ENCODE measurements at places on chromosomes 13 and 19.

DNA sequence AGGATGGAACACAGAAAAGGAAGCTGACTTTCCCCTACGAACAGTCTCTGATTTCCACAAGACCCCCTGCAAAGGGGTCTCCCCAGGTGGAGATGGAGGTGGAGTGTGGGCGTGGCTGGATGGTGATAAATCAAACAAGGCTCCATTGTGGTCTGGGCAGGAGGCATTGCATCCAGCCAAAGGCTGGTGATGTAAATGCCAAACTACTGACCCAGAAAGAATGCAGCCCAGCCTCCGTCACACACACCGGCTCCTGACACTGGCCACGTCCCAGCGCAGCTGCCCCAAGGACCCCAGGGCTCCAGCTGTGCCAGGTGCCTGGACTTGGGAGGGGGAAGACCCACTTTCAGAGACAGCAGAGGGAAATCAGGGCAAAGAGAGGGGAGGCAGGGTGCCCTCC, 6.3 kb downstream of the SLC7A1 start:
- no peak for DNase-seq

GRCh38 chr13:112469071-112469745, 93.1 kb downstream of the SPACA7 start:
- no peak for DNase-seq

DNA sequence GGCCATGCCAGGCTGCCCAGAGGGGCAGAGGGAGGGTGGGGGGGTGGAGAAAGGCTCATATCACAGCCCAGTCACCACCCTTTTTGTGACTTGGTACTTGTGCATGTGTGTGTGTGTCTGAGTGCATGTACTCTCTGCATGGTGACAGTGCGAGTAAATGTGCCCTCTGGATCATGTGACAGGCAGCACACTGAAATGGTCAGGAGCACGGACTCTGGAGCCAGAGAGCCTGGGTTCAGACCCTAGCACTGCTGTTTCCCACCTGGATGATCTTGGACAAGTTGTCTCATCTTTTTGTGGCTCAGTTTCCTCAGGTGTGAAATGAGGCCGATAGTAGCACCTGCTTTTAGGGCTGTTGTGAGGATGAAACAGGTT, 2.0 kb downstream of the CIC start:
- DNase-seq, result no peak

DNA sequence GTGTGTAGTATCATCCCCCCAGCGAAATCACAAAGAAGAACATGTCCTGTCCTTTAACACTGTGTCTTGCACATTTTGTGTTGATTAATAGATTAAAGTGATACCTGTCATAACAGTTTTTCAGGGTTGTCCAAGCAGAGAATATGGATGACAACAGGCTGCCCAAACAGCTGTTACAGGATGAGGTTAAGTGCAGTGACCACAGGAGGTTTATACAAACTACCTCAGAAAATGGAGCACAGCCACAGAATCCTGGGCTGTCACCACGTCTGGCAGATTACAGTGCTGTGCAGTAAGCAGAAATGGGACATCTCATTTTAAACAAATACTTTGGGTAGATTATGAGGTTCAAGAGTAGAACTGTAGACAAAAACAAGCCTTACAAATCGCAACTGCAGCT, 575.6 kb downstream of the DCT start:
- DNase-seq, result no peak

DNA sequence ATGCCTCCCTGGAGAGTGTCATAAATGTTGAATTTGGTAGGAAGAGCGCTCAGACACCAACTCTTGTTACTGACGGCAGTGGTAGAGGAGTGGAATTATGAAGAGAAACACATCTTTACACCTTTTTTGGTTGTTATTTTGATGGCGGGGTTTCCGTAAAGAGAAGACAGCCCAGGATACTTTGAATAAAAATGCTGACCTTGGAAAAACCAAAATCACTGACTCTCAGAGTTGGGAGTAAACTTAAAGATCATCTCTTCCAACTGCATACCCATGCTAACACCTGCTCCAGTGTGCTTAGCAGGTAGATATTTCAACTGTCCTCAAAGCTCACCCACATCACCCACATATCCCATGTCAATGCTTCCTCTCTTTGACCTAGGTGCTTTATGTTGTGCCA, 498.6 kb downstream of the LIG4 start:
- DNase-seq, result no peak

GRCh38 chr19:10133596-10133995, 13.9 kb upstream of the EIF3G start:
- DNase-seq, result no peak

DNA sequence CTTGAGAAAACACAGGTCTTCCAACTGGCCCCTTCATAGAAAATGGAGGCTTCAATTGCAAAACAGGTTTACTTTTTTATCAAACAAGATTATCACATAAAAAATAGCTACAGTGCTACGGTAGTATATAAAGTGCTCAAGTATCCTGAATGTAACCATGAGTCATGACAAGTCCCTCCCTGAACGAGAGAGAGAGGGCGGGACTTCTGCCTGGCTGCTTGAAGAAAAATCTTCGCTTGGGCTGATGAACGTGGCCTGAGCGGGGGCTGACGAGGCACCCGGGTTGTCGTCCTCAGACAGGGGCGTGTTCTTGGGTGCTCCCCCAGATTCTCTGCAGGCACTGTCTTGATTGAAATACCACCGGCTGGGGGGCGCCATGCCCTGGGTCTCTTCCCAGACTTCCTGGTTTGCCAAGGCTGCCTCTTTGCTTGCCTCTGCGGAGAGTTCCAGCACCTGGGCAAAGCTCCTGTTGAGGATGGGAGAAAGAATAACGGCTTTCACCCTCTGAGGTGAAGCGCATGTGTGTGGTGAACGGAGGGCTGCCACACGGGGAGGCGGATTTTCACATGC, 23.2 kb upstream of the CPAMD8 start:
- no peak for DNase-seq

DNA sequence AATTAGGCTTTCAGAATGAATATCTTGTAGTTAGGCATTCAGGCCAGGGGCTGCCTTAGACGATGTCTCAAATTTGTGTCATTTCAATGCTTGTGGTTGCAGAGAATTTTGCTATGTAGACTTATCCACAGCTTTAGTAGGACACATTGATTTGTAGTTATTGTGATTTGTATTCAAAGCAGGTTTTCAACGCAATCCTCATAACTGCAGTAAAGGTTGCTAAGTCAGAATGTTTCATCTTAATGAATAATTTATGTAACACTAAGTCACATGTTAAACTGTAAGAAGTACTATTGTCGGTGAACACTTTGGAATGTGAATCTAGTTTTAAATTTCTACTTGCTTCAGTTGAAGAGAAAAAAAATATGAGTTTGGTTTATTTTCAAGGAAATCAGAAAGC, 1117.2 kb upstream of the SPRY2 start:
- DNase-seq, result no peak

GRCh38 chr19:28519952-28520861, 692.7 kb downstream of the UQCRFS1 start:
- no peak for DNase-seq

GRCh38 chr13:110359840-110360301, 52.8 kb downstream of the COL4A2 start:
- no peak for DNase-seq

Data from stimulated activated CD4-positive, alpha-beta T cell treated with anti-CD3 and anti-CD28 coated beads, Interleukin-12 subunit alpha, Interleukin-12 subunit beta, amount 100 ng/mL, for 24 hours (primary cell).